ENCODE measurements at places on chromosomes 11 and 22. TPM values are rescaled to one million over a fixed set of nuclear protein-coding genes. Genes with fewer than 3 reads are reported as not detected.

PHOX2A gene
- not detected for total RNA-seq

IGSF9B gene
- total RNA-seq = 0.50 TPM

CDC45 gene
- total RNA-seq = 44.8 TPM

TEX54 gene
- total RNA-seq = not detected

SCGB2A2 gene
- total RNA-seq = not detected

CLMP gene
- total RNA-seq = 103 TPM

TTLL1 gene
- 9.6 TPM for total RNA-seq

PHF5A gene
- total RNA-seq = 58.5 TPM

UBQLNL gene
- total RNA-seq = not detected

TNNT3 gene
- total RNA-seq = not detected

MS4A6A gene
- not detected for total RNA-seq

AP5B1 gene
- total RNA-seq = 8.0 TPM

PDHX gene
- total RNA-seq = 38.9 TPM

OR5M8 gene
- total RNA-seq = not detected

PRG2 gene
- total RNA-seq = 0.37 TPM

FIBIN gene
- 65.4 TPM for total RNA-seq

OR51B5 gene
- not detected for total RNA-seq

LRRC74B gene
- total RNA-seq = not detected

DDTL gene
- total RNA-seq = 0.87 TPM

OR10A2 gene
- not detected for total RNA-seq

PDE3B gene
- total RNA-seq = 2.7 TPM

MRGPRX4 gene
- not detected for total RNA-seq

SAA1 gene
- total RNA-seq = 0.33 TPM

C11orf91 gene
- not detected for total RNA-seq

CD44 gene
- 419 TPM for total RNA-seq

Data from uterine smooth muscle cell (primary cell).